RPMI7951 (cell line): ENCODE measurements at places on chromosomes 12 and 14. TPM values are rescaled to one million over a fixed set of nuclear protein-coding genes. Genes with fewer than 3 reads are reported as not detected.

DNA sequence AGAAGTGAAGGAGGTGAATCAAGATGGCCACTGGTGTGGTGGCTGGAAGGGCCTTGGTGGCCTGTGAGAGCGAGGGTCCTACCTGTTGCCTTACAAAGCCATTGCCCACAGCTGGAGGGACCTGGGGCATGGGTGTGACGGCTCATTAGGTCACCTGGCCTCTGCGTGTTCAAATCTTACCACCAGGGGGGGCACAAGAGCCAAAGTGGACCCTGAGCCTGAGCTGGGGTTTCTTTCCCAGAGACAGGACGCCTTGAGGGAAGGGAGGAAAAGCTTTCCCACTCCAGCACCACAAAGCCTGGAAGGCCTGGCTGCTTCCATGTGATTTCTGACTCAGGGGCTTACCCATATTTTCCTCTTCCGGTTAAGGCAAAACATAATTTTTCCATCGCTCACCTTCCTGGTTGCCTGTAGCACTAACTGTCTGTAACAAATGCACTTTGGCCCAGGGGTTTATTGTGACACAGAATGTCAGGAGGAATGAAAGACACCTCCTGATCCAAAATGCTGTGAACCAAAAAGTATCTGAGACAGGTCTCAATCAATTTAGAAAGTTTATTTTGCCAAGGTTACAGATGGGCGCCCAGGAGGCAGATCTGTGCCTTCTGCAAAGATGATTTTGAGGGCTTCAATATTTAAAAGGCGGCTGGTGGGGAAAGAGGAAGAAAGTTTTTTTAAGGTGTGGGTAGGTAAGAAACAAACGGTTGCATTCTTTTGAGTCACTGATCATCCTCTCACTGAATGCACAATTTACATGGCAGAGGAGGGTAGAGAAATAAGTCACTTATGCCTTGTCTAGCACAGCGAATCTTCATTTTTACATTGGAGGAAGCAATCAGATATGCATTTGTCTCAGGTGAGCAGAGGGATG, 4.3 kb upstream of the CD9 start:
- DNase-seq, result peak; percentile 84

- DNase-seq, result peak; percentile 66
Observed at GRCh38 chr12:3313675-3314663, 177.0 kb upstream of the PRMT8 start.

DNA sequence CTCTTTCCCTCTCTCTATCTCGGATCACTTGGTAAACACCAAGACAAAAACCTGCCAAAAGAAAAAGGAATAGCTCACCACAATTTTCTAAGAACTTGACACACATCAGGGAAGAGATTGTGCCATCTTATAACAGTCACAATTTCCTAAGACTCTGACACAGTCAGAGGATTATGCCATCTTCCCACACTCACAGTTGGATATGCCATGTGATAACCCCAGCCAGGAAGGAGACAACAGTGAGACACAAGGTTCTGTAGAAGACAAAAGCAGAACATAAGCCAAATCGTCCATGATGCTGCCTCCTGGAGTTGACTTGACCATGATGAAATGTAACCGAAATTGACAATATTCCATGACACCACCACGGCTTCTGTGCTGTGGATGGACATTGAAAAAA, 2.8 kb upstream of the CLEC9A start:
- peak; percentile 40 for DNase-seq

GRCh38 chr12:90757957-90758356, 197.0 kb downstream of the CCER1 start:
- DNase-seq, result no peak

GRCh38 chr12:38788106-38788505, 117.3 kb downstream of the CPNE8 start:
- no peak for DNase-seq

DNA sequence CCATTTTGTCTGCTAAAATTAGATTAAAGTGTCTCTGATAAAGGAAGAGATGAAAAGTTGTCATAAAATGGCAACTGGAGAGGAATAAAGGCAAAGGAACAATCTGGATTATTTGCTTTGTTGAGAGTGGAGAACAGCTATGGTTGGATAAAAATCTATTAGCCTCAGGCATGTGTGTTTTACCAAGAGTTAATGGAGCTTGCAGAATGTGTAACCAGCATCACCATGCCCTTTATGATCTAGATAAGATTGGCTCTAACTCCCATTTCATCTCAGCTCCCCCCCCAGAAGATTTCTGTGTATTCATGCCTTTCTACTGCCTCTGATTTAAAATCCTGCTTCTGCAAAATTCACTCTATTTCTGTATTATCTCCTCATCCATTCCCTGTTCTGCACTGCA, 93.8 kb downstream of the GALC start:
- DNase-seq, result no peak

The GLI1 gene
- total RNA-seq, result 0.49 and 0.60 TPM in 2 replicates

DNA sequence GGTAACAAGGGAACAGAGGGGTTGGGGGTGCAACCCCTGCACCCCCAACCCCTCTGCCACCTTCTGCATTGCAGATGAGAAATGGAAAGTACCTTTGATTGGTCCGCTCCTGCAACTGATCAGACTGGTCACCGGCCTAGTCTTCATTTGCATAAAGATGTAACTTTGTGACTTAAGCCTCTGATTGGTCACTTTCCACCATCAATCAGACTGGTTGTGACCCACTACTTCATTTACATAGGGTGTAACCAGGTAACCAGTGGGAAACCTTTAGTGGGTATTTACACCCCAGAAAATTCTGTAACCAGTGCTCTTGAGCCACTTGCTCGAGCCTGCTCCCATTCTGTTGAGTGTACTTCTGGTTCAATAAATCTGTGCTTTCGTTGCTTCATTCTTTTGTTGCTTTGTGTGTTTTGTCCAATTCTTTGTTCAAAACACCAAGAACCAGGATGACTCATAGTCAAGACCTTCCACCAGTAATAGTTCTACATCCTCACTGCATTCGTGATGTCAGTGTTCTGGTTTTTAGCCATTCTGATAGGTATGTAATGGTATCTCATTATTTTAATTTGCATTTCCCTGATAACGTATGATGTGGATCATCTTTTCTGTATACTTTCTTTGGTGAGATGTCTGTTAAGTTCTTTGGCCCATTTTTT, 30.8 kb downstream of the LEMD3 start:
- DNase-seq, result no peak

- no peak for DNase-seq
Observed at GRCh38 chr14:19729763-19730162, 13.6 kb upstream of the OR4Q3 start.

DNA sequence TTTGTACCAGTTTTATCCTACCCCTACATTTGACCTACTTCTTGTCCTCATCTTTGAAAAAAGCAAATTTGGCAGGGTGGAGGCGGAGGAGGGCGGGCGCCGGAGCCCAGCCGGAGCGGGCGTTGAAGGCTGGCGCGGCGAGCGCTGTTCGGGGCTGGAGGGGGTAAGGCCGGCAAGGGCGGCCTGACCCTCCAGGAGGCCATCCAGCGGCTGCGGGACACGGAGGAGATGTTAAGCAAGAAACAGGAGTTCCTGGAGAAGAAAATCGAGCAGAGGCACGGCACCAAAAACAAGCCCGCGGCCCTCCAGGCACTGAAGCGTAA, 27.2 kb downstream of the FBXO34 start:
- DNase-seq, result no peak

DNA sequence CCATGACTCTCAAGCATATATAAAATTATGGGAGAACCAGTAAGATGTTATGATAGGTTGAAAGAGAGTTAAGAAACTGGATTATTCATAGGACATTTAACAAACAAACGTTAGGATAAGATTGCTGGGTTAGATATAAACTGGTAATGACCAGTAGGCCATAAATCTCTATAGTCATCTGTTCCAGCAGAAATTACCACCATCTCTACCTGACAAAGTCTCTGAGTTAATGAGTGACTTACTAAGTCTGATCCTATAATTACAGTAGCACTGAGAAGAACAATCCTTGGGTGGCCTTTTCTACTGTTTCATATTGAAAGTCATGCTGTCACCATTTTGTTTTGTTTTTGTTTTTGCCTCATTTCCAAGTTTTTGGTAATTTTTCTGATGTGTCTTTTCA, 136.9 kb upstream of the CNOT2 start:
- no peak for DNase-seq

The NANOG gene
- total RNA-seq, result not detected in 2 replicates

- DNase-seq, result no peak
Observed at GRCh38 chr12:28857369-28857768, 291.7 kb upstream of the FAR2 start.

DNA sequence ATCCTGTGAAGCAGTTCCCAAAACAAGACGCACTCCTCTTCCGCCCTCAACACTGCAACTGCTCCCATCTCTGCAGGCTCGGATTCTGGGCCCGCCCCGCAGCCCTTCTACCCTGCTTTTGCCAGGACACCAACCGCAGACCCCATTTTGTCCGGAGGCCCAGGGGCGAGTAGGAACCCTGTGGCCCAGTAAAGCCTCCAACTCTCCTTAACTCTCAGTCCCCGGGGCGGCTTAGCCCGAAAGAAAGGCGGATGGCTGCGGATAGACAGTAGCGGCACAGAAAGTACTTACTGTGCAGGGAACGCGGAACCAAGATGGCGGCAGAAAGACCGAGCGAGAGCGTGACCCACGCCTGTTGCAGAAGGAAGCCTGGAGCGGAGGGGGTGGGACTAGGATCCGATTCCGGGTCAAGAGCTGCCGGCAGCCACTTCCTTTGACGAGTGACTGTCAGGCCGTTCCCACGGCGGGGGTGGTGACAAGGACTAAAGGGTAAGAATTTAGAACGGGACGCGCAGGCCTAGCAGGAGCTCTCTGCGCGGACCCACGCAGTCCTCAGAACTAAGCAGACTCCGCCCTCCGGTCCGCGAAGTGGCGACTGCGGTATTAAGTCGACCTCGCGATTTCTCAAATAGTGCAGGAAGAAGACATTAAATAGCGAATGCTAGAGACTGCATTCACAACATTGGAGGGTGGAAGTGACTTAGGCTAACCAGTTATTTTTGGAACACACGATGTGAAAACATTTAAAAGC, at the start of gene NACA:
Gene NACA (minus strand): TSS at position 328 of the 751 bp plus-strand sequence. CDS start 778 bp downstream, outside the sequence.
- peak; percentile 97 for DNase-seq

DNA sequence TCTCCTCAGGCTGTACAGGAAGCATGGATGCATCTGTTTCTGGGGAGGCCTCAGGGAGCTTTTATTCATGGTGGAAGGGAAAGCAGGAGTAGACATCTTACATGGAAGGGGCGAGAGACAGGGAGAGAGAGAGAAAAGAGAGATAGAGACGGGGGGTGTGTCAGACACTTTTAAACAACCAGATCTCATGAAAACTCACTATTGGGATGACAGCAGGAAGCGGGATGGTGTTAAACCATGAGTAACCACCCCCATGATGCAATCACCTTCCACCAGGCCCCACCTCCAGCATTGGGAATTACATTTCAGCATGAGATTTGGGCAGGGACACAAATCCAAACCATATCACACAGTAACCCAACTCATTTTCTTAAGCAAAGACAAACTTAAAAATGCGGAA, 110.0 kb upstream of the EEA1 start:
- DNase-seq, result no peak

DNA sequence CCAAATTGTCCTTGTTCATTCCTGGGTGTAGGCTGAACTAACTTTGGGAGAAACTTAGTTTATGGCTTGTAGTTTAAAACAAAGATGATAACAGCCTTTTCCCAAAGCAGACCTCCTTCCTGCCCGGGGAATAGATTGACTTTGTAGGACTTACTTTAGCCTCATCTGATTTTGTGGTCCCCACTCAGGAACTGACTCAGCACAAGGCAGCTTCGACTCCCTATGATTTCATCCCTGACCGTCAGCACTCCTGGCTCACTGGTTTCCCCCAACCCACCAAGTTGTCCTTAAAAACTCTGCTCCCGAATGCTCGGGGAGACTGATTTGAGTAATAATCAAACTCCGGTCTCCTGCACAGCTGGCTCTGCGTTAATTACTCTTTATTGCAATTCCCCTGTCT, 40.1 kb upstream of the DDHD1 start:
- DNase-seq, result peak; percentile 65

The OVCH1 gene
- not detected in 2 replicates for total RNA-seq
